ENCODE measurements at places on chromosomes 12 and 14.

DNA sequence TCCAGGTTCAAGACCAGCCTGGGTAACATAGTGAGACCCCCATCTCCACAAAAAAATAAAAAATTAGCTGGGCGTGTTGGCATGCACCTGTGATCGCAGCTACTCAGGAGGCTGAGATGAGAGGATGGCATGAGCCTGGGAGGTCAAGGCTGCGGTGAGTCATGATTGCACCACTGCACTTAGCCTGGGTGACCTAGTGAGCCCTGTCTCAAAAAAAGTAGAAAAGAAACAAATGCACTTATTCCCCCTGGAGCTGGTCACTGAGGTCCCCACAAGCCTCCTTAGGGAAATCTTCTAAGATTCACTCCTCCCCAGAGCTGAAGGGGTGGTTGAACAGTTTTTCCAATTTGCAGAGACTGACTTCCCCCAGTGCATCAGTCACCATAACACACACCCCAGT, 1.6 kb downstream of the CD9 start:
- no peak for DNase-seq

DNA sequence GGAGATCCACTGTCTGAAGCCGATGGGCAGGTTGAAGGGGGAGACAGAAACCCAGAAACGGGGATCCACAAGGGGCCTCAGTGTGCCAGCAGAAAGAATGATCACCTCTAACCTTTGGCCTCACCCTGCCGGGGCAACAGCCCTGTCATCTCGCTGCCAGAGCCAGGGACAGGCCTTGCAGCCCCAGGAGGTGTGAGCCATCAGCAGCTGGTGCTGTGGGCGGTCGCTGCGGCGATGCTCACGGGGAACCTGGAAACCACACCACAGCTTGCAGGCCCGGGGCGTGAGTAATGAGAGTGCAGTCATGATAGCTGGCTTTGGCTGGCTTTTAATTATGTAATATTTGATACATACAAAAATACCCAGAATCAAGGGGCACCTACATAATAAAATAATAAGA, 4.7 kb upstream of the TTC7B start:
- DNase-seq = peak; percentile 43

DNA sequence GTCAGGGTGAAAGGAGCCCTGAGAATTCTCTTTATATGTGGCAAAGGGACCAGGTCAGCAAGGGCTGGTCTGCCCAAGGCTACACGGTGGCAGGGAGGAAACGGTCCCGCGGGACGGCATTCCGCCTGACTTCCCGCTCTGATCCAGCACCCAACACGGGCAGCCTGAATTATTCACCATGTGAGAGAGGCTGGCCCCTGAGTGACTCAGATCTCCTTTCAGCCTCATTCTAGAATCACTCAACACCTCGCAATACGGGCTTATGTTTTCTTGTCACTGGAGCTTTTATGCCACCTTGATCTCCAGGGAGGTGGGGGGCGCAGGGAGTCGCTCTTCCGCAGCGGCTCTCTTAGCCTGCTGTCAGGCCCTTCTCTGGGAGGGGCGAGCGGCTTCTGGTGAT, 8.5 kb downstream of the LRTM2 start:
- no peak for DNase-seq

DNA sequence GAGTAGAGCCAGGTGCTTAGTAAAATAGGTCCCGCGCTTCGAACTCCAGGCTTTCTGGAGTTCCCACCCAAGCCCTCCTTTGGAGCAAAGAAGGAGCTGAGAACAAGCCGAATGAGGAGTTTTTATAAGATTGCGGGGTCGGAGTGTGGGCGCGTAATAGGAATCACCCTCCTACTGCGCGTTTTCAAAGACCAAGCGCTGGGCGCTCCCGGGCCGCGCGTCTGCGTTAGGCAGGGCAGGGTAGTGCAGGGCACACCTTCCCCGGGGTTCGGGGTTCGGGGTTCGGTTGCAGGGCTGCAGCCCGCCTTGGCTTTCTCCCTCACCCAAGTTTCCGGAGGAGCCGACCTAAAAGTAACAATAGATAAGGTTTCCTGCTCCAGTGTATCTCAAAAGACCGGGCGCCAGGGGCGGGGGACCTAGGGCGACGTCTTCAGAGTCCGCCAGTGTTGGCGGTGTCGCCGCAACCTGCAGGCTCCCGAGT, 3.6 kb downstream of the SSTR1 start:
- DNase-seq = no peak

DNA sequence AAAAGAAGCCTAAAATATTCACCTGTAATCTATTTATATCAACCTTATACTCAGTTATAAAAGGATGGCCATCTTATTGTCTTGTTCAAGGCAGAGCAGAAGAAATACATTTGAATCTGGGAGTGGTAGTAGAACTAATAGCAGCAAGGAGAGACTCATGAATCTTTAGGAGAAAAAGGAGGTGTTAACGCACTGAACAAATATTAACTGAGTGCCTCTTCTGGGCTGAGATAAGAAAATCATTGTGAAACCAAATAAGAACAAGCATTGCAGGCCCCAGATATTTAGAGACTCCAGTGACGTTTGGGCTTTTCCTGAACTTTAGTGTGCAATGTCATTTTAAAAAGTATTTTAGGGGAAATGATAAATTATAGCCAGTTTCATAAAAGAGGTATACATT, 790.6 kb downstream of the DIO2 start:
- no peak for DNase-seq

- no peak for DNase-seq
Observed at GRCh38 chr12:2117541-2117940, 64.8 kb downstream of the CACNA1C start.
